ENCODE measurements at places on chromosomes 7 and 10.

DNA sequence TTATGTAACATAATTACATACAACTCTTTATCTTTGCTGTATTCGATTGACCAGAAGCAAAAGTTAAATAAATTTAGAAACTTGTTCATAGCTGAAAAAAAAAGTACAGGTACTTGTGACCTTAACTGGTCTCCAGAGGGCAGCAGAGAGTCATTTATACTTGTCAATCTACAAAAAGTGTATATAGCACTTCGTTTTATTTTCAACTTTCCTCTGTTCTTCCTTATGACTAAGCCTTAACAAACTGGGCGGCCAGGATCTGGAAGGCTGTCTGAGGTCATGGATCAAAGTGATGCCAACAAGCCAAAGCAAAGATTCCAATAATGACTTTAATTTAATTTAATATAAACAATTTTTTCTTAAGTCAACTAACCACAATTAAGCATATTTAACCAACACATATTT, 29.8 kb downstream of the C10orf67 start:
- DNase-seq = peak; percentile 70

DNA sequence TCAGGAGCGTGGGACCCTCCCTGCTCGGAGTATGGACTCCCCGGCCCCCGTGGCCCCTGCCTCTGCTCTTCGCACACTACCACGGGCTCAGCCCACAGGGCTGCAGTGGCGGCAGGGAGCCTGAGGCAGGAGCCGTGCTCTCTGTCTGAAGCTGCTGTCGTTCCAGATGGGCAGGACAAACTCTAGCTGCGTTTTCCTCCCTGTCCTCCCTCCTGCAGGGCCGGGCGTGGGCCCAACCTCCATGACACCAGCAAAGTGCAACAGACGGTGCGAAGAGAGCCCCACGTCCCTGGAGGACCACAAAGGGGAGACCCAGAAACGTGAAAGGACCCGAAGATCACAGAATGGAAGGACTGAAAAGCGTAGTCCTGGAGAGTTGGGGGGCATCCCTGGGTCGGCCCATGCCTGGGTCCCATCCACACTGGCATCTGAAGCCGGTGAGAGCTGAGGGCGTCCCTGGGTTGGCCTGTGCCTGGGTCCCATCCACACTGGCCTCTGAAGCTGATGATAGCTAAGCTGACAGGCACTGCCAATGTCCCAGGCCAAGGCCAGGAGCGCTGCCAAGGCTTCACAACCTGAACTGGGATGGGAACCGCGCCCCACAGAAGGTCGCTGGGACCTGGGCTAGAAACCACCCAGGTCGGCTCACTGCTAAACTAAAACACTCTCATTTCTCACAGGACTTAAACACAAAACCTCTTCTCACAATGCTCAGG, 267.0 kb downstream of the MAD1L1 start:
- no peak for DNase-seq

GRCh38 chr7:108584211-108584610, 14.5 kb downstream of the DNAJB9 start:
- DNase-seq = no peak

DNA sequence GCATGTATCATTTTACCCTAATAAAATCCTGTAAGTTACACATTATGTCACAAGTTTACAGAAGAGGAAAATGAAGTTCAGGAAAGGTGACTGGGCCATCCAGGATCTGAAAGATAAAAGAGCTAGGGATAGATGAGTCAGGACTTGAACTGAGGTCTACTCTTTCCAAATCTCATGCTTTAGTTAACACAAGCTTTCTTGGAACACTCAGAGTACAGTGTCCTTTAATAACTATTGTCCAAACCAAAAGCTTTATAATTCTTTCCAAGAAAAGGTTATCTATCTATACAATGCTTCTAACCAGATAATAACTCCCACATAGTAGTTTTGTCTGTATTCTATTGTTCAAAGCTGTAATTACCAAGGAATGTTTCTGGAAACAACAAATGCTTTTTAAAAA, 164.6 kb downstream of the LRRN3 start:
- DNase-seq = no peak

DNA sequence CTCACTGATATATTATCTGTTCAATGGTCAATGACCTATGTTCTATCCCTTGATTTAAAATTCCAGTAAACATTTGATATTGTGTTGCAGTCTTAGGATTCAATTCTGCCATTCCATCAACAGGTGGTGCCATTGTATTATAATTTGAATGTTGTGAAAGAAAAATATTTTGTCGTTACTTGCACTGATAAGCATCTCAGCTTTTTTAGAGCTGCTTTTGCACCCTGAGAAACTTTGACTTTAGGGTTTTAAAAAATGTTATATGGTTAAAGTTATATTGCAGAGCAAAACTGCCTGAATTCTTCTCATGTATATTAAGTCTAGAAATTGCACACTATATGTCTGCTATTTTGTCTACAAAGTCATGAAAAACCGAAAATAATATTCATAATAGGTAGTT, 18.8 kb upstream of the MINDY3 start:
- peak; percentile 48 for DNase-seq

- DNase-seq = no peak
These were observed 29.4 kb upstream of the JAKMIP3 start for GRCh38 chr10:132036153-132036886.

GRCh38 chr7:116699722-116700120, 27.7 kb downstream of the MET start:
- DNase-seq = no peak

DNA sequence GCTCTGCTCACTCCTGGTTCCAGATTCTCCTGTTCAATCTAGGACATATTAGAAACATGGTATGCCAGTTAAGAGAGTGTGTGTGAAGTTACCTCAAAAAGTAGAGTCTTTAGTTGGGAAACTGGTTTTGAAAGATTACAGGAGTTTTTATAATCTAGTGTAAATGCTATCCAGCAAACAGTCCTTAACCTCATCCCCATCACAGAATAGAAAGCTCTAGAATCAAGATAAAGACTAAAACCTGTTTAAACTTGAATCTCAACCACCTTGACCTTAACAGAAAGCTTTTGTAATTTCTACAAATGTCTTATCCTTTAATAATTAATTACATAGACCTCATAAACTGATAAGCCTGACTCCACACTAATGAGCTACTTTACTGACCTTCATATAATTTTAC, 1288.7 kb upstream of the SORCS1 start:
- no peak for DNase-seq

DNA sequence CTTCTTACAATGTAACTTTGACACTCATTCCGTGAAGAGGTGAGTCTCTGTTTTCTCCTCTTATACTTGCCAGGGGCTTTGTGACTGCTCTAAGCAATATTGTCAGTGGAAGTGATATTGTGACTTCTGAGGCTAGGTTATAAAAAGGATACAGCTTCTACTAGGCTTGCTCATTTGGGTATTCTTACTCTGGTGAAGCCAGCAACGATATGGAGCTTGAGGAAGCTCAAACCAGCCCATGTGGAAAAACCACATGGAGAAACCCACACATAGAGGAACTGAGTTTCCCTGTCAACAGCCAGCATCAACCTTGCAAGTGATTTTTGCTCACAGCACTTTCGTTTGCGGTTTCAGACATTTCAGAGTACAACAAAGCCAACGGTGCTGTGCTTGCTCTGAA, 149.6 kb upstream of the SEMA3E start:
- no peak for DNase-seq

- peak; percentile 79 for DNase-seq
These were observed 14.2 kb downstream of the PDLIM1 start for GRCh38 chr10:95276367-95277200.

GRCh38 chr7:134504660-134505164, 22.7 kb upstream of the AKR1B10 start:
- no peak for DNase-seq

GRCh38 chr7:105496521-105496920, 25.6 kb downstream of the PUS7 start:
- no peak for DNase-seq

GRCh38 chr10:49830016-49830415, 67.9 kb upstream of the OGDHL start:
- DNase-seq = peak; percentile 69

- DNase-seq = no peak
These were observed 103.3 kb upstream of the DIP2C start for GRCh38 chr10:792792-793100.

- DNase-seq = no peak
These were observed 28.5 kb upstream of the TRIM24 start for GRCh38 chr7:138431517-138431916.

GRCh38 chr10:35735412-35735811, 93.3 kb upstream of the FZD8 start:
- no peak for DNase-seq

DNA sequence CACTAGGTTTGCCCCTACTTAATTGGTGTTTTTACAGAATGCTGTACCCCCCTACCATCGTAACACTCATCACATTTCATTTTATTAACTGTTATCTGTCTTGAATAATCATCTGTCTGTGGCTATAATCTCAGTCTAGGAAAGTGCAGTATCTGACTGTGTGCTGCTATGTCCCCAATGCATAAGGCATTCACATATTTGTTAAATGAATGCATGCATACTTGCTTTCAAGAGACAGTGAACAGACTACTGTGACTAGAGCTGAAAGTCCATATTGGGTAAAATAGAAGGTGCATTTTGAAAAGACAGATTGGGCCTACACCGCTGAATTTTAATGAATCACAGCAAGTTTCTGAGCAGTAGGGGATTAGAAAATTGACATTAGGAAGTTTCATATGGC, 112.3 kb downstream of the ARHGAP12 start:
- DNase-seq = no peak

DNA sequence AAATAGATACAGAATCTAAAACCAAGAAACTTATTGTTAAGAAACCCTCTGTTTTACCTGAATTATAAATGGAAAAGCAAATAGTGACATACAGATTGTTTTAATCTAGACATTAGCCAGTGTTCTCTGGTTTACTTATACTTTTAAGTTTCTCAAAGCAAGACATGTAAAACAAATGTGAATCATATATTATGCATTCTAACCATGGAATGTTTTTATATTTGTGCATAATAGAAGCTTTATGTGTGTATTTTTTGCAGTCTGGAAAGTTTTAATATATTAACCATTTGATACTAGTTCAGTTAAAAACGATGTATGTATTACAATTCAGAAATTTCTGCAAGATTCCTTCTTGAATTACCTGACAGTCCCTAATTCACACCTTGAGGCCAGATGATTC, 150.6 kb upstream of the TMEM72 start:
- no peak for DNase-seq

DNA sequence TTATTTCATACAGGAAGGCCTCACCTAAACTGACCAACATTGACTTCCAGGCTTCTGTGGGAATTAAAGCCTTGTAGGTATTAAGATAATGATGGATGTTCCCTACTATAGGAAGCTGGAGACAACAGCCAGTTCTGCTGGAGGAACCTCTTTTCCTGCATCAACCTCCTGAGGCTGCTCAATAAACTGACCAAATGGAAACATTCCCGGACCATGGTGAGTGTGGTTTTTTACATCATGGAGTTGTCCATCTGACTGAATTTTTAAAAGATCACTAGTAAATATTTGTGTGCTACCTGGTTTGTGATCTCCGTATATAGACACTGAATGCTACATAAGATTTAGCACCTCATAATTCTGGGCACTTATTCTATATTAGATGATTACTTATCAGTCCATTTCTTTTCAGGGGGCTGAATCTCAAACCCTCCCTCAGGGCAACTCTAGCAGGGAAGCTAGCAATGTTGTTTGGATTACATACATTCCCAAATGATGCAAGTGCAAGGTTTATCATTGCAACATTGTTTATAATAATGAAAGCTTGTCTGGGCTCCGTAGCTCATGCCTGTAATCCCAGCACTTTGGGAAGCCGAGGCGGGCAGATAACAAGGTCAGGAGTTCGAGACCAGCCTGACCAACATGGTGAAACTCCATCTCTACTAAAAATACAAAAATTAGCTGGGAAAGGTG, 21.5 kb upstream of the SMKR1 start:
- no peak for DNase-seq

DNA sequence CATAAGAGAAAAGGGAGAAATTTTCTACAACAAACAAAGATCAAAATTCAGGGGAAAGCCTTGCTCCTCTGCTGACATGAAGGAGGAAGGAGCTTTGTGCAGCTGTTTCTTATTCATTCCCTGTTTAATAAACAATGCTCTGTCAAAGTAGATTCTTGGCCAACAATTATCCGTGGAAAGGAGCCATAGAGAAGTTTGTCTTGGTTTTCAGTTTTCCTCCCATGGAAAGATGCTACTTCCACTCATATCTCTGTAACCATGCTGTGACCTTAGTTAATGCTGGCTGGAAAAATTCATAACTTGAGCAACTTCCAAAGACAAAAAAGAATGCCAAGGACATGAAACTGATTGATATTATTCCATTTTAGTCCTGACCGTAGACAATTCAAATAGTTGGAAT, 8.1 kb downstream of the DDC start:
- no peak for DNase-seq

- no peak for DNase-seq
These were observed 19.3 kb upstream of the TRIM8 start for GRCh38 chr10:102624751-102625645.

GRCh38 chr10:53357587-53357986, 585.0 kb upstream of the MBL2 start:
- DNase-seq = no peak

- no peak for DNase-seq
These were observed 258.7 kb downstream of the PTEN start for GRCh38 chr10:88122145-88122544.

DNA sequence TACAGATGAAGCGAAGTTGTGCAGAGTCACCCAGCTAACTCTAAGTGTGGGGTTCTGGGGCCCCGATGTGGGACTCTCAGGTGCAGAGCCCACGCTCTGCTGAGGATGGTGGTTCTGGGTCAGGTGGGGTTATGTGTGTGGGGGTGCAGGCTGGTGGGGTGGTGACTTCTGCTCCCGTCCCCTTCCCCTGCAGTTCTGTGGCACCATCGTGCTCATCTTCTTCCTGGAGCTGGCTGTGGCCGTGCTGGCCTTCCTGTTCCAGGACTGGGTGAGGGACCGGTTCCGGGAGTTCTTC, 28.6 kb upstream of the SH2D4B start:
- no peak for DNase-seq

GRCh38 chr10:31678139-31678536, 250.5 kb downstream of the ARHGAP12 start:
- DNase-seq = no peak
